ENCODE measurements at places on chromosomes 2 and 18.

GRCh38 chr2:217160978-217161973 is 301.4 kb upstream of the TNP1 start:
- no peak for DNase-seq
- no peaks in the 10 kb centered on the region for H3K36me3 ChIP-seq

GRCh38 chr2:39179974-39180960 is 59.4 kb upstream of the SOS1 start:
- no peaks in the 10 kb centered on the region for H3K4me1 ChIP-seq
- H3K4me3 ChIP-seq, result no peak overlapping the region
- DNase-seq, result no peak
- no peaks in the 10 kb centered on the region for H3K27me3 ChIP-seq

DNA sequence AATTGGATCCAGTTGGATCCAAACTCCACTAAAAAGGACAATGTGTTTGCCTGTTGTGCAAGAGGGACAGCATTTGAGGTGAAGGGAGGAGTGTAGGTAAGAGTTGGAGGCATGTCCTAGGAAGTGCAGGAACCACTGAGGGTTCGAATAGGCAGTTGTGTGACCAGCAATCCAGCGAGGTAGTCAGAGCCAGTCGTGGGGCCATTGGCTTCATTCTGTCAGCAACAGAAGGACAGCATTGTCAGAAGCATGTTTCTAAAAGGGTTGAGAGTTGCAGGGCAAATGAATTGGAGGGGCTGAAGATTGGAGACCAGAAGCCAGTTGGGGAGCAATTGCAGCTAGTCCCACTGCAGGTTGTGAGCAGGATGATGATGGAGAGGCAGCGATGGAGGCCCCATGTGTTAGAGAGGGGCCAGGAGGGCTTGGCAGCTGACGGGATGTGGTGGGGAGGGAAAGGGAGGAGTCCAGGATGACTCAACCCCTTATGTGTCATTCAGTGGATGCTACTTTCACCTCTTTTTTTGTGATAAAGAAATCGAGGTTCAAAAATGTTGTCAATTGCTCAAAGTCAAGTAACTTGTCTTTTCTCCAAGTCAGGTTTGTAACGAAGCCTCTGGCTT is 96.7 kb upstream of the SIX3 start:
- H3K27ac ChIP-seq, result no peak overlapping the region
- no peak for DNase-seq
- H3K4me1 ChIP-seq, result no peaks in the 10 kb centered on the region
- H3K36me3 ChIP-seq, result no peaks in the 10 kb centered on the region

DNA sequence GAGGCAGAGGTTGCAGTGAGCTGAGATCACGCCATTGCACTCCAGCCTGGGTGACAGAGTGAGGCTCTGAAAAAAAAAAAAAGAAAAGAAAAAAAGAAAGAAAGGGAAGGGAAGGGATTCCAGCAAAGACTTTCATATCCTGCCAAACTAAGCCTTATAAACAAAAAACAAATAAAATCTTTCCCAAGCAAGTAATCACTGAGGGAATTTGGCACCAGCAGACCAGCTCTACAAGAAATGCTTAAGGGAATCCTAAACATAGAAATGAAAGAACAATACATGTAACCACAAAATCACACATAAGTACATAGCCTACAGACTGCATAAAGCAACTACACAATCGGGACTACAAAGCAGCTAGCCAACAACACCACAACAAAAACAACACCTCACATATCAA is 79.1 kb downstream of the TRABD2A start:
- no peak for DNase-seq
- no peak overlapping the region for H3K27ac ChIP-seq
- H3K4me1 ChIP-seq, result no peaks in the 10 kb centered on the region
- no peaks in the 10 kb centered on the region for H3K27me3 ChIP-seq
- no peak overlapping the region for H3K4me3 ChIP-seq

DNA sequence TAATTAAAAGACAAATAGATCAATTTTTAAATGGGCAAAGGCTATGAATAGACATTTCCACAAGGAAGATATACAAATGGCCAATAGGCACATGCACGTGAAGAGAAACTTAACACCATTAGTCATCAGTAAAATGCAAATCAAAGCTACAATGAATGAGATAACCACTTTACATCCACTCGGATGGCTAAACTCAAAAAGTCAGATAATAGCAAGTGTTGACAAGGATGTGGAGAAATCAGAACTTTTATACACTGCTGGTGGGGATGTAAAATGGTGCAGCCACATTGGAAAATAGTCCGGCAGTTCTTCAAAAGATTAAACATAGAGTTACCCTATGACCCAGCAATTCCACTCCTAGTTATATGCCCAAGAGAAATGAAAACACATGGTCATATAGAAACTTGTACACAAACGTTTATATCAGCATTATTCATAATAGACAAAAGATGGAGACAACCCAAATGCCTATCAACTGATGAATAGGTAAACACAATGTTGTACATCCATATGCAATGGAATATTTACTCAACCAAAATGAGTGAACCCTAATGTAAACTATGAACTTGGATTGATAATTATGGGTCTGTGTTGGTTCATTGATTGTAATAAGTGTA is 51.1 kb downstream of the SMAD7 start:
- DNase-seq, result no peak
- H3K27me3 ChIP-seq, result no peaks in the 10 kb centered on the region
- H3K27ac ChIP-seq, result no peak overlapping the region
- H3K36me3 ChIP-seq, result no peaks in the 10 kb centered on the region
- no peak overlapping the region for H3K4me3 ChIP-seq
- H3K4me1 ChIP-seq, result no peaks in the 10 kb centered on the region

DNA sequence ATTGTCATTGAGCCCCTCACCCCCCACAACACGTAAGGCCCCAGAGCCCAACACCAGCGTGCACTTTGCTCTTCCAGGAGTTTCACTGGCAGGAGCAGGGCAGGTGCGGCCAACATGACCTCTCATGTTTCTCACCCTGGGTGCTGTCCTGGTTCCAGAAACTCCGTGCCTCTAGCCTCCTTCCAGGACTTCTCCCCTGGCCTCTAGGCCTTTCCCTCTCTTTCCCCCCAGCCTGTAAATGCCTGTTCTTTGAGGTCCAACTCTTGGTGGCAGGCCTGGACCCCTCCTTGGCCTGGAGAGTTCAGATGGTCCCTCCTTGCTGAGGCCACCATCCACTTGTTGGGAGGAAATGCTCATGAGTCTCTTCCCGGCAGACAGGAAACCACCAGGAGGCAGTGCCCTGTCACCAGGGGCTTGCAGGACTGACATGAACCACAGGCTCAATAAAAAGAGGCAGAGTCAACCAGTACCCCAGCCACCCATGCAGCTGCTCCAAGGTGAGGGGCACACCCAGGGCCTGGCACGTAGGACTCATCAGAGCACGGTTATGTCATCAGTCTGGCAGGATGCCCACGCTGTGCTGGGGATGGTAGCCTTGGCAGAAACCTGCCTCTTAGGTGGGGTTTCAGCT is 1.5 kb downstream of the MALL start:
- H3K4me1 ChIP-seq, result no peaks in the 10 kb centered on the region
- no peak for DNase-seq
- no peak overlapping the region for H3K27ac ChIP-seq
- no peak overlapping the region for H3K4me3 ChIP-seq

- no peaks in the 10 kb centered on the region for H3K4me1 ChIP-seq
- H3K27ac ChIP-seq, result no peak overlapping the region
- no peak for DNase-seq
Observed at GRCh38 chr2:74188018-74188601, 9.4 kb upstream of the MOB1A start.

DNA sequence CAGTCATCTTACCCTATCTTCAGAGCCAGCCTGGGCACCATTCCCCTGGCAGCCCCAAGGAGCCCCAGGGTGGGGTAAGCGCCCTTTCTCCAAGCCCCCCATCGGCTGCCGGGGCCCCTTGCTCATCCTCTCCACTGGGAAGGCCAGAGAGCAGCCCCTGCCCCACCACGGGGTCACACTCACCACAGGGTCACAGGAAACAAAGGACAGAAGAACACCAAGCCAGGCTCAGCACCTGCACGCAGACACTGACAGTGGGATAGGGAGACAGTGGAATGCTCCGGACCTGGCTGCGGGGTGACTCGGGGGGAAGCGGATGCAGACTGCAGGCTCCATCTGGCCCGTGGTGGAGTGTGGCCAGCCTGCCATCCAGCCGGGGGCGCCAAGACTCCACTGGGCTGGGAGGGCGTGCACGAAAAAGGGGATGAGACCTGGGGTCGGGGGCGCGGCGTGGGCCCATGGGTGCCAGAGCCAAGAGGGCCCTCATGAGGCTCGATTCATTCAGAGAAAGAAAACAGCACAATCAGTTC is 21.1 kb downstream of the HDAC4 start:
- no peak overlapping the region for H3K4me3 ChIP-seq
- DNase-seq, result no peak
- no peak overlapping the region for H3K27ac ChIP-seq
- peaks cover 16% of the 10 kb centered on the region for H3K4me1 ChIP-seq
- no peaks in the 10 kb centered on the region for H3K27me3 ChIP-seq

- no peak for DNase-seq
- H3K4me1 ChIP-seq, result no peaks in the 10 kb centered on the region
- peaks cover 29% of the 10 kb centered on the region for H3K36me3 ChIP-seq
Observed at GRCh38 chr2:231169488-231169887, 28.9 kb upstream of the ARMC9 start.

- no peak for DNase-seq
- H3K27ac ChIP-seq, result no peak overlapping the region
- no peaks in the 10 kb centered on the region for H3K27me3 ChIP-seq
- H3K4me3 ChIP-seq, result no peak overlapping the region
- H3K36me3 ChIP-seq, result no peaks in the 10 kb centered on the region
Observed at GRCh38 chr2:227406177-227407031, 18.7 kb upstream of the SCYGR1 start.

- H3K4me3 ChIP-seq, result no peak overlapping the region
- no peak for DNase-seq
- no peaks in the 10 kb centered on the region for H3K36me3 ChIP-seq
- H3K4me1 ChIP-seq, result no peaks in the 10 kb centered on the region
- no peaks in the 10 kb centered on the region for H3K27me3 ChIP-seq
Observed at GRCh38 chr2:9099341-9099751, 95.9 kb upstream of the MBOAT2 start.

DNA sequence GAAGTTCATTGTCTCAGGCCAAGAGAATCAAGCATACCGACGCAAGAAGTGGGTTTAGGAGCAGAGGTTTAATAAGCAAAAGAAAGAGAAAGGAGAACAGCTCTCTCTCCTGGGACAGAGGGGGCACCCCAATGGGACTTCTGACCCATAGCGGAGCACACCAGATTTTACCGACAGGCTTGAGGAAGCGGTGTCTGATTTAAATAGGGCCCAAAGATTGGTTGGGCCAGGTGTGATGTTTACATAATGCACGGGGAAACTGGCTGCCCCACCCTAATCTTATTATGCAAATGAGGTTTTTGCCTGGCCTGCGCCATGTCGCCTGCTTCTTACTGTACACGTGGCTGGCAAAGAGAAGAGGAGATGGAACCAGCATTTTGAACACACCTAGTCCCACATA is 106.2 kb downstream of the MREG start:
- no peaks in the 10 kb centered on the region for H3K36me3 ChIP-seq
- no peak overlapping the region for H3K27ac ChIP-seq
- H3K4me1 ChIP-seq, result no peaks in the 10 kb centered on the region
- no peak overlapping the region for H3K4me3 ChIP-seq
- no peak for DNase-seq

DNA sequence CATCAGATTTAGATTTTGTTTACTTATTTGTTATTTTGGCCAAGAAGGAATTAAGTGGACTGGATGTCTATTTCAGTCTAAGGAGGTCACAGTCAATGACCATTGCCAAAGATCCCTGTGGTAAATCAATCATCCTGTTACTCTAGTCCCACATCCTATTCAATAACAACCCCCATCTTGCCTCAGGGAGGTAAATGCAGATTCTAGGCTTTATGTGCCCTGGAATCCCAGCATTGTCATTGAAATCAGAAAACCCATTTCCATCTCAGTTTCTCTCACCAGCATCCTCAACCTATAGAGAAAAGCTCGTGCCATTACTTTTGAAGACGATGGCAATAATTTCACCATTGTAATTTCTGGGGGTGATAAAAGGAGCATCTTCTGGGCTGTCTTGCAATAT is 71.8 kb downstream of the SKA1 start:
- H3K27ac ChIP-seq, result no peak overlapping the region
- no peak for DNase-seq
- no peaks in the 10 kb centered on the region for H3K4me1 ChIP-seq
- no peaks in the 10 kb centered on the region for H3K36me3 ChIP-seq
- no peaks in the 10 kb centered on the region for H3K27me3 ChIP-seq
- H3K4me3 ChIP-seq, result no peak overlapping the region

DNA sequence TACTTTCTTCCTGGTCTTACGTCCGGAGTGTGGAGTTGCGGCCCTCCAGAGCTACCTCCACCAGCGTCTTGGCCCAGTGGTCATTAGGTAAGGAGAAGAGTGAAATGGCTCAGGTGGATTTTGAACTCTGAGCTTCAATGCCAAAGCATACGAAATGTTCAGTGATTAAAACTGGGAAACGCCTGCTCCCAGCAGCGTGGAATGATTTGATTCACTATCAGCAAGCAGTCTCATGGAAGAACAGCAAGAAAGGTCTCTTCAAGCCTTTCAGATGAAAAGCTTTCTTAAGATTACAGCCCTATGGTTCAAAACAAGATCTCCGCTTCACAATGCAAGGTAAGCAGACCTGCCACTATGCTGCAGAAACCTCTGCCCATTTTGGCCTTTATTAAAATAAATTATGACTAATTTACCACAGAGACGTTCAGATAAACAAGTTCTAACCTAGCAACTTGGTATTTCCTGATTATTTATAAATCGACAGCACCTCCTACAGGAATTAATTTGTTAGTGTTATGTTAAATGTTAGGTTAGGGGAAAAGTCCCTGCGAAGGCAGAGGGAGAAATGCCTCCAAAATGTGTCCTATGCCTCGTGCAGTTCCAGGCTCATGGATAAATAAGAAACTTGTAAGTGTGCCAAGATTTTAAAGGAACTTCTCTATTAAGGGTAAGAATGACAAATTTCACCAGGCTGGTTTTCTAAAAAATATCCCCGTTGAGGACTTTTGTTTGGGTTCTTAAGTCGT is 10.1 kb downstream of the SP9 start:
- peaks cover 5% of the 10 kb centered on the region for H3K36me3 ChIP-seq
- H3K4me1 ChIP-seq, result peaks cover 32% of the 10 kb centered on the region
- H3K27me3 ChIP-seq, result peaks cover 48% of the 10 kb centered on the region

- no peaks in the 10 kb centered on the region for H3K4me1 ChIP-seq
- no peak overlapping the region for H3K27ac ChIP-seq
- no peak for DNase-seq
- no peak overlapping the region for H3K4me3 ChIP-seq
Observed at GRCh38 chr2:178204977-178205376, 10.7 kb downstream of the OSBPL6 start.

DNA sequence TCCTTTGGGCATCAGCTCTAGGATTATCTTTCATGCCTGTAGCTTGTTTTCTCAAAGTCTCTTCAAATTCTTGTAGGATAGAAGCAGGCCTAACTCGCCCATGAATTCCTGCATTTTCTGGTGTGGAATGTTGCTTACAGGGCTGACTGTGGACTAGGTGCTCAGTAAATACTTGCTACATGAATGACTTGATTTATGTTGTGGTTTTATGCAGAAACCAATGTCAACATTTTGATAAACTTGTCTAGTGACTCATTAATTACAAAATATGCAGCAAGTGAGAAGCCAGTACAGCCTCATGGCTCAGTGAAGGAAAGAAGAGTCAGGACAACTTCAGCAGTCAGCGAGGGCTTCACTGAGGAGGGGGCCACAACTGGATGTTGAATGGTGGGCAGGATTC is 110.6 kb upstream of the SIX2 start:
- H3K27me3 ChIP-seq, result no peaks in the 10 kb centered on the region
- H3K4me1 ChIP-seq, result no peaks in the 10 kb centered on the region
- no peak overlapping the region for H3K4me3 ChIP-seq
- H3K27ac ChIP-seq, result no peak overlapping the region
